Suprapubic skin (tissue), 4 donors: ENCODE measurements at places on chromosomes 2 and 18.

GRCh38 chr2:129801575-129801974, 177.9 kb upstream of the RAB6C start:
- DNase-seq, result no peak

DNA sequence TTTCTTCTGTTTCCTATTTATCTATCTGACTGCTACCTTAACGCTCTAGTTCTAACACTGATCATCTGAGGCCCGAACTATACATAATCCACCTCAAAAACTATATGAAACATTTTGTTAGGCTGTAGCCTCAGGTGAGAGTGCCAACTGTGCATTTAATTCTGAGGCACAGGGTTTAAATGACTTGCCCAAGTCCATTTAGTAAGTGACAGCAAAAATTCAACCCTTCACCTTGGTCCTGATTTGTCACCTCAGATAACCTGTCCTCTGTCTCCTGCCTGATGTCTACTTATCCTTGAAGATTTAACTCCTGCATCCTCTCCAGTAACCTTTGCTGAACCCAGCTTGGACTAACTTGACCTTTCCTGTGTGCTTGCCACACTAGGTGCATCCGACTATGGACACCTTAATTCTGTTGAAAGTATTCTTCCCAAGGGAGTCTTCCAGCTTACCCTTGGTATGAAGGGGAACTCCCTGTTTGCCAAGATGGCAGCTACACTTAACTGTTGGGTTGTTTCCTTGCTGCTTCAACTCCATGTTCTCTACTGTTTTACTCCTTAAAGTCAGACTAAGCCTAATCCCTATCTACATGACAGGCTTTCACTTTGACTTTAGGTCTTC, 23.5 kb downstream of the CD302 start:
- DNase-seq, result no peak

DNA sequence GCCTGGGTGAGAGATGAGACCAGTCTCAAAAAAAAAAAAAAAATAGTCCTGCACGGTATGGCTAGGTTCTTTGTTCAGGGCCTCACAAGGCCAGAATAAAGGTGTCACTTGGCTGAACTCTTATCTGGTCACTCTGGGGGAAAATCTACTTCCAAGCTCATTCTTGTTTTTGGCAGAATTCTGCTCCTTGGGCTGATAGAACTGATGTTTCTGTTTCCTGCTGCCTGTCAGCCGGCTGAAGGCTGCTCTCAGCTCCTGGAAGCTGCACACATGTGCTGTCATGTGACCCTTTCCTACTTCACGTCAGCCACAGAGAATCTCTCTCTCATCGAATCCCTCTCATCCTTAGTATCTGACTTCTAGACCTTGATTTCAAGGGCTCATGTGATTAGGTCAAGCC, 10.4 kb downstream of the CSRNP3 start:
- DNase-seq, result no peak

GRCh38 chr2:1472350-1472749, 59.1 kb downstream of the TPO start:
- DNase-seq, result no peak

- DNase-seq, result no peak
Measured at GRCh38 chr2:67214585-67215185, 182.4 kb upstream of the ETAA1 start.

- DNase-seq, result no peak
Measured at GRCh38 chr2:72271276-72271614, 123.6 kb upstream of the CYP26B1 start.

DNA sequence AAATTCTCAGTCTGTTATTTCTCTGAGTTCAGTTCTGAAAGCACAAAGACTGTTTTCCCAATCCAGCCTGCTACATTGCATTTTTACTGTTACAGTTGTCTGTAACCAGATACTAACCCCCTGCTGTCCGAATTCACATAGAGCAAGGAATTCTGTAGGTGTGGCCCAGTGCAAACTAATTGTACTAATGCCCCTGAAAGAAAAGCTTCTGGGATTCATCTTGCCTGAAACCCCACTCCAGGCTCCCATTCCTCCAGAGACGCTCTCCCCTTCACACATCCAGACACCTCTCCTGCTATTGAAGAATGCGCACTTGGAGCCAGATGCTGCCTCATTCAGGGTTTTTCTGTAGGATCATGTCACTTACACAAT, 127.0 kb downstream of the TTC32 start:
- DNase-seq, result no peak
